Suppressor macrophage (primary cell): ENCODE measurements at places on chromosomes 16 and 17.

- DNase-seq, result no peak
Observed at GRCh38 chr17:15012351-15012980, 252.7 kb downstream of the PMP22 start.

GRCh38 chr17:33561569-33562334 lies 268.7 kb upstream of the ASIC2 start:
- no peak for DNase-seq

GRCh38 chr16:80611171-80611929 lies 70.6 kb downstream of the DYNLRB2 start:
- no peak for DNase-seq

DNA sequence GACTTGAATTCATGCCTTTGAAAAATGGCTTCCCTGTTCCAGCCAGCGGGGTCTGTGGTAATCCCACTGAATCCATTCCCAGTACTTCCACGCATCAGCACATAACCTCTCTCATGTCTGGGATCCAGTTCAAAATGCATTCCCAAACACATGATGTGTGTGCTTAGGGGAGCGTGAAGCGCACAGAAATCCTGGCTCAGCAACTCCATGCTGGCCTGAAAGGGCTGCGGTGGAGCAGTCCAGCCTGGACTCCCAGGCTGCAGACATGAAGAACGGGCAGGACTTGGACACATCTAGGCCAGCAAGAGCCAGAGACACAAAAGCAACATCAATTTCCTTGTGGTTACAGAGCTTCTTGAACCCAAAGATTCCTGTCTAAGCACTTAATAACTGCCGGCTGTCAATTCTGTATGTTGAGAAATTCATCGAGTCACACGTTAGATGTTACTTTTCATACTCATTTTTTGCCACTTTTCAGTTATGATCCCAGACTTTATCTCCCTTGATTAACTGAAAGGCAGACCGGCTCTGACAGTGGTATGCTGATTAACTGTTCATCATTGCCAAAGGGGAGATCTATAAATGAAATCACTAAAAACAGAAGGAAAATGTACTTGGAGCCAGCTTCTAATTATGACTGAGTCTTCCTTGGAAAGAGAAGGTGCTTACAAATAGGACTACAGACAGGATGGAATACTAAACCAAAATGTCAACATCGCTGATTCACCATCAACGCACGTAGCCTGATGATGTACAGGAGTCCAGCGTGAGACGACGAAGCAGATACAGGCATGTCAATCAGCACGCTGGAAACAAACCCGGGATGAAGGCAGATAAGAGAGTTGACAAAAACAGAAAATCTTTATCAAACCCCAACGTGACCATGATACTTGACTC lies 23.0 kb downstream of the NSMCE1 start:
- DNase-seq, result no peak

DNA sequence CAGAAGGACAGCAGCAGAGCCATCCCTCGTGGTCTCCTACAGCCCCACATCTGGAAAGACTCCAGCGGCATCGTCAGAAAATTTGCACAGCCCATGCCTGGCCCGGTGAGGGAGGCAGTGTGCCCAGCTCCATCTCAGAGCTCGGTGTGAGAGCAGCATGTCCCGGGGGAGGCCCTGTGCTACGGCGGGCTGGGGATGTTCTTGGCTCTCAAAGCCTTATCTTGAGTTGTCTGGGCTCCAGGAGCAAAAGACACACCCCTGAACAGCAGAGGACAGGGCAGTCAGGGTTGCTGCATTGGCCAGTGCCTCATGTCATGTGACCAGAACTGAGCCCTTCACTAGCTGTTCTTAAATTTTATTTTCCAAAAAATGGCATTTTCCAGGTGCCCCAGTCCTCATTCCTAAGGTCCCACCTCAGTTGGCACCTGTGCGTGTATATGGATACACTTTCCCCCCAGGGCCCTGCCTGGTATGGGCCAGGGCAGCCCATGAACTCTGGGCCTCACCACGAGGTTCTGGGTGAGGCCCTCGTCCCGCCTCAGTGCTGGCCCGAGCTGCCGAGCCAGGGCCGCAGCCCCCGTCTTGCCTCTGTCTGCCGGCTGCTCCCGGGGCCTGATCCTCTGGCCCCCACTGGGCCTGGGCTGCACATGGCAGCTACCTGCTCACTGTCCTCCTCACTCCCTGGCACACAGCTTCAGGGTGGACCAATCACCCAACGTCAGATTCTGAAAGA lies 3.0 kb downstream of the NUDT16L1 start:
- no peak for DNase-seq

DNA sequence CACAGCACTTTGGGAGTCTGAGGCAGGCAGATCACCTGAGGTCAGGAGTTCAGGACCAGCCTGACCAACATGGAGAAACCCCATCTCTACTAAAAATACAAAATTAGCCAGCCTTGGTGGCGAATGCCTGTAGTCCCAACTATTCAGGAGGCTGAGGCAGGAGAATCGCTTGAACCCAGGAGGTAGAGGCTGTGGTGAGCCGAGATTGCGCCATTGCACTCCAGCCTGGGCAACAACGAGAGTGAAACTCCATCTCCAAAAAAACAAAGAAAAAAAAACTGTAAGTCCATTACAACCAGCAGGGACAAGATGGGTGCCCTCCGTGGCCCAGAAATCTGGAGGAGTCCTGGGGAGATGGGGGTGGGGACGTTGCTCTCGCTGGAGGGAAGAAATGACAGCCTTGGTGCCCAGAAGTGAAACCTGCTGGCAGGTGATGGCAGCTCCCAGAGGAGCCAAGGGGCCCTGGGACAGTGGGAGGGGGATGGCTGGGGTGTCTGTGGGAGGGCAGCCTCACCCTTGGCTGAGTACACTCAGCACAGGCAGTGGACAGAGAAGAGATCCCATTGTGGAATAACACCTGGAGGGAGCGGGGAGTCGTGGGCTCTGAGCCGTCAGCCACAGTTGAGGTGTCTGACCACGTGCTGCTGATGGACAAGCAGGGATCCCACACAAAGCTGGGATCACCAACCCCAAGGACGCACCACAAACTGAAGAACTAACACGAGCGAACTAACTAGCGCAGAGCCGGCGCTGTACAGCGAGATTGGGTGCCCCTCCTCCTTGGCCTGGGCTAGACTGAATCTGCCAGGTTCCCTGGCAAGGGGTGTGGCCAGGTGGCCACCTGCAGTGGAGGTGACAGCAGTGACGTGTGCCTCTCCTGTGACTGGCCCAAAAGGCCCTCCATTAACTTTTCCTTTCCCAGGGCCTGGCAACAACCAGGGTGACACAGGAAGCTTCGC lies 46.9 kb upstream of the BAHCC1 start:
- no peak for DNase-seq

GRCh38 chr16:21989751-21990150 lies 11.2 kb downstream of the PDZD9 start:
- DNase-seq, result no peak

DNA sequence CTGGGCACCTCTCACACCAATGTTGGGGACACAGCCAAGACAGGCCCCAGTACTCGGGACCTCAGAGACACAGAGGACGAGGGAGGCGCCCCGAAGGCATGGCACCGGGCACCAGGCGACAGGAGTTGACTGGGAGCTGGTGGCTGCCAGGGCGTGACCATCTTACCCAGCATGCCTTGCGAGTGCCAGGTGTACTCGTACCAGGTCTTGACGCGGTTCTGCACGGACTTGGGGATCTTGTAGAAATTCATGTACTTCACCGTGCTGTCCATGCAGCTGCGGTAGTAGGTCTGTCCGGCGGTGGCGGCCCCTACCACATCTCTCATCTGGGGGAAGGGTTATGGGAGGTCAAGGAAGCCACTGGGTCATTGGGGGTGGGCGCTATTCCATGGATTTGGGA lies 67.3 kb downstream of the CNGB1 start:
- DNase-seq, result no peak

GRCh38 chr16:21084631-21085225 lies 65.9 kb downstream of the DNAH3 start:
- DNase-seq, result no peak

- DNase-seq, result no peak
Observed at GRCh38 chr17:2695961-2696760, 15.4 kb downstream of the CLUH start.

DNA sequence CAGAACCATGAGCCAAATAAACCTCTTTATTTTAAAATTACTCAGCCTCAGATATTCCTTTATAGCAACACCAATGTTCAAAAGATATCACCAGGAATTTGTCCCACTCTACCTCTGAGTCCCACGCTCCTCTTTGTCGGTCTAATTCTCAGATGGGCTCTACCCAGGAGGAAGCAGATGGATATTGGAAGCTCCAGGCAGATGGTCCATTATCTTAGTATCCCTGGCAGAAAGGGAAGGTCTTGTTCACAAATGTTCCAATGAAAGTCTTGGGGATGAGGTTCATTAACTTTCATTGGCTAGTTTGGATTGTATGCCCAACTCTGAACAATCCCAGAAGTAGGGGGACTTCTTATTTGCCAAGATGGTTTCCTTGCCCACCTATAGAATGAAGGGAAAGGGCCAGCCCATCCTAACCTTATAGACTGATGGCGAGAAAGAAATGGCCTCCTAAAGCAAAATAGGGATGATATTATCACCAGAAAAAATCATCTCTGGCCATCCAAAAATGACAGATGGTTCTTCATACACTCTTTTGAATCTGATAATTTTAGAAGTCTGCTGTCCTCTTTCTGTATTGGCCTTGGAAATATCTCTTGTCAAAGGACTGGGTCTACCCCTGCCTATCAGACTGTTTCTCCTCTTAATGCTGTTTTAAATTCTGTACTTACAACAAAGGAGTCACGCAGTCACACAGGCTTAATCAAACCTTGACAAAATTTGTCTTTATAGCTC lies 21.3 kb upstream of the ELAC2 start:
- no peak for DNase-seq

DNA sequence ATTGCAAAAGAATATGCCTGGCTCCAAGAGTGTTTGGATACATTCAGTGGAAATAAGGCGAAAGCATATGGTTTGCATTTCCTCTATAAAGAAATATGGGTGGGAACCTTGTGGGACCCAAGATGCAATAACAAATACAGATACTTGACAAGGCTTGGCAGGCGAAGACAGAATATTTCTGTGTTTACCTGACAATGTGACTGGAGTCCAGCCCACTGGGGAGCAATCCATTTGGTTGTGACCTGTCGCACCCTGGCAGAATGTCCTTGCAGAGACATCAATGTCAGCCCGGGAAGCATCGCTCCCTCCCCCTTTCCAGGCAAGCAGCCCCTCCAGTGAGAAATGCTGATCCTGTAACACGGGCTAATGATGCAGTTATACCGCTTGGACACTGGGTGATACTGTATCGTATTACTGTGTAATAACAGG lies 296.6 kb downstream of the MAF start:
- DNase-seq, result no peak

DNA sequence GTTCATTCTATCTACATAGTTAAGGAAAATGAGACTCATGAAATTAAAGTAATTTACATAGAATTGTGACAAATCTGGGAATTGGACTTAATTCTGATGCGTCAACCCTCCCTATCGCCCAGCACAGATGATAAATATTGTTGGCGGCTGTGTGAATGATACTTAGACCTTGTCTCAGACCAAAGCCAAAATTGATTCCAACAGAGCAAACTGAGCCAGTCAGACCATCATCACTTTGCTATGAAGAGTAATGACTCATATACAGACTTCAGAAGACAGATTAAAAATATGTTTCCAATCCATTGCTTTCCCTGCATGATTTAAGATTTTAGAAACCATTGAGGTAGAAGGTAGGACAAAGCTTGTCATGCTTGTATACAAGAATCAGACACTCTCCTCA lies 1156.7 kb upstream of the CDH8 start:
- no peak for DNase-seq

GRCh38 chr16:71479420-71479819 lies 9.7 kb downstream of the ZNF19 start:
- DNase-seq, result peak; percentile 24

- no peak for DNase-seq
Observed at GRCh38 chr17:51818777-51819176, 339.7 kb downstream of the CA10 start.

GRCh38 chr16:54385141-54385540 lies 98.6 kb upstream of the IRX3 start:
- DNase-seq, result no peak

GRCh38 chr16:6267682-6268081 lies 1065.0 kb upstream of the RBFOX1 start:
- no peak for DNase-seq

- DNase-seq, result no peak
Observed at GRCh38 chr17:73840829-73841228, 196.6 kb upstream of the SDK2 start.

GRCh38 chr16:89476811-89477261 lies 13.5 kb downstream of the ANKRD11 start:
- peak; percentile 43 for DNase-seq

DNA sequence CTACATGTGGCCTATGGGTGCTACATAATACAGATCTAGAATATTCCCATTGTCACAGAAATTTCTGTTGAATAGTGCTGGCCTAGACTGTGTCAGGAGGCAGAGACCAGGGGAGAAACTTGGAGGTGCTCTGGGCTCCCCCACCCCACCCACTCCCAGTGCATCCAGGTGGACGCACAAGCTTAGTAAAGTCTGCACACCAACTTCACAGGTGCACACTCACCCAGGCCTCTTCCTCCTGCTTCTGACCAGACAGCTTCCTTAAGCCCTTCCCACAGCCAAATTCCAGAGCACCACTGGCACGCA lies 7.6 kb upstream of the CNP start:
- no peak for DNase-seq

DNA sequence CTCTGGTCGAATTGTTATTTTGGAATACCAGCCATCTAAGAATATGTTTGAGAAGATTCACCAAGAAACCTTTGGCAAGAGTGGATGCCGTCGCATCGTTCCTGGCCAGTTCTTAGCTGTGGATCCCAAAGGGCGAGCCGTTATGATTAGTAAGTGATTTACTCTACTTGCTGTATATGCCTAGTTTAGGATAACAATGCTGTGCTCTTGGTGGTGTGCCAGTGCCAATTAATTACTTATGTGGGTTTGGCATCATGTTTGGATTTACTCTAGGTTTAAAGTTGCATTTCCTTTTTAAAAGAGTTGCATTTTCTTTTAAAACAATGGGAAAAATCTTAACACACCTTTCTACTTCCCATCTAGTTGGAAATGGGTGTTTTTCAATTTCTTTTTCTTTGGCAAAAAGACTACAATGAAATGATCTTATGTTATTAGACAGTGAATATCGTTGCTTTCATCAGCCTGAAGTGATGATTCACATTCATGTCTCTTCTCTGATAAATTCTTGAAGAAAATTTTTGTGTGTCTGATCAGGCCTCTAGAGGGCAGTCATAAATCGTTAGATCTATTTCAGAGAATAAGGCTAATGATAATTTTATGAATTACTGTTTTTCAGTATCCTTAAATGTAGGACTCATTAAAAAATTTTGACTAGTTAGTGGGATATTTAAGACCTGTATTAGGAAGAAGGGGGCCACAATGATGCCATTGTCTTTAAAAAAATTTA lies 5.6 kb downstream of the SF3B3 start:
- peak; percentile 59 for DNase-seq
